ENCODE measurements at places on chromosomes 7 and 10.

GRCh38 chr7:16889851-16890415 is 8.2 kb upstream of the AGR3 start:
- DNase-seq: no peak

GRCh38 chr10:44016589-44017482 is 368.1 kb downstream of the CXCL12 start:
- no peak for DNase-seq

GRCh38 chr10:29328983-29329382 is 40.1 kb downstream of the LYZL1 start:
- DNase-seq: no peak

DNA sequence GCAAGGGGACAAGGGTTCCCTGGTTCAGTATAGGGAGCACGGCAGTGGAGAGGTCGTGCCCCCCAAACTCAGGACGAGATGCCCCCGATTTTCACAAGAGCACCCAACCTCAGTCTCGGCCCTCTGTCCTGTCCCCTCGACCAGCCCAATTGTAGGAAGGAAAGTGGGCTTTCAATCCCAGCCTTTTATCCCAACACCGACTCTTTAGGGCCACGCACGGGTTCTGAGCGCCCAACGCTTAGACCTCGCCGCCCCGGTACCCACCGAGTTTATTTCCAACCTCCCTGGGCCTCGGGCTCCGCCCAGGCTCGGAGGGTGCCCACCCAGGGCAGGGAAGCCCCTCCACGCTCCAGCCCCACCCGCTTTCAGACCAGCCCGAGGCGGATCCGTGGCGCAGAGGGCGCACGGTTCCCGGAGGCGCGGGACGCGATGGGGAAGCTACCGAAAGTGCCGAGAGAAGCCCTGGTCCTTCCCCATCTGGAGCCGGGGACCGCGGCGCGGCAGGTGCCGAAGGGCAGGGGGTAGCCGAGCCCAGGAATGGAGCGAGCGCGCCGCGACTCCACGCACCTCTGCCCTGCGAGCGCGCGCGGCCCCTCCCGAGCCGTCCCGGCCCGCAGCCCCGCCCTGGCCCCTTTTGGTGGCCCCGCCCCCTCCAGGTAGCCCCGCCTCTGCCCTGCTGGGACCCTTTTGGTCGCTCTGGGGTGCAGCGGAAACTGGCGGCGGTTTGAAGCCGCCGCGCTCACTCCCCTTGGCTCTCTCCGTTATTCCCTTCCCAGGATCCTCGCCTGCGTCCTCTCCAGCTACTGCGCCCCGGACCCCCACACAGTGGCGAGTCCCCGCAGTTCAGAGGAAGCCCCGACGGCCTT is 20.4 kb downstream of the GRID2IP start:
- DNase-seq: no peak

GRCh38 chr7:40536421-40536820 is 401.6 kb downstream of the SUGCT start:
- no peak for DNase-seq

DNA sequence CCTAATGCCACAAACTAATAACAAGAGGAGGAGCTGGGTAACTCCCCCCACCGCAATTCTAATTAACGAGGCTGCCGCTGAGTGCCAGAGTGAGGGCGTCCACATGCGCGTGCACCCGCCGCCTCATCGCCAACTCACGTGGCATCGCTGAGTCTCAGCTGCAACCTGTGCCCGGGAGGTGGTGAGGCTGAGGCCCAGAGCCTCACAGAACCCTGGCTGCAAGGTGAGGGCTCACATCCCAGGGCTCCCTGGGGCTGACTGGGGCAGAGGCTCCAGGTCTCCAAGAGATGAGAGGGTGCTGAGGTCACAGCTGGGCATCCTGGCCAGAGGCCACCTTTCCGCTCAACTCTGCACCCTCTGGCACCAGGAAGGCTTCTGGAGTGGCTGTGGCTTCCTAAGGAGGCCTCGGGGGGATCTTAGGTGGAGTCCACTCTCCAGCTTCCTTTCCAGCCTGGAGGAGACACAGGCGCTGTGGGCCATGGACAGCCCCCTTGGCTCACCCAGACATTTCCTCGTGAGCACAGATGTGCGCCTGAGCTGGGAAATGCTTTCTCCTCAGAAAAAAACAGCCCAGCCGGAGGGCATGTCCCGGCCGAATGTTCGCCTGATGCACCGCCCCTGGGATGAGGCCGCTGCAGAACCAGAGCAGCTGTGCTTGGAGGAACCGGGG is 242.6 kb downstream of the MAD1L1 start:
- DNase-seq: no peak

GRCh38 chr10:59830601-59831259 is 75.6 kb downstream of the CCDC6 start:
- peak; percentile 79 for DNase-seq

DNA sequence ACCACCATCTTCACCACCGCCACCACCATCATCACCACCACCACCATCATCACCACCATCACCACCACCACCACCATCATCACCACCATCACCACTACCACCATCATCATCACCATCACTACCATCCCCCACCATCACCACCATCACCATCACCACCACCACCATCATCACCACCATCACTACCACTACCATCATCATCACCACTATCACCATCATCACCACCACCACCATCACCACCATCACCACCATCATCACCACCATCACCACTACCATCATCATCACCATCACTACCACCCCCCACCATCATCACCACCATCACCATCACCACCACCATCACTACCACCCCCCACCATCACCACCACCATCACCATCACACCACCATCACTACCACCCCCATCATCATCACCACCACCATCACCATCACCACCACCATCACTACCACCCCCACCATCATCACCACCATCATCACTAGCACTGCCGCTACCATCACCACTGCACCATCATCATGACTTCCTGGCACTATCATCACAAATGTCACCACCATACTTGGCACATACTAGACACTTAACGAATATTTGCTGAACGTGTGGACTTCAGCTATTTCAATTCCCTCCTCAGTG is 25.3 kb upstream of the FZD8 start:
- DNase-seq: no peak

DNA sequence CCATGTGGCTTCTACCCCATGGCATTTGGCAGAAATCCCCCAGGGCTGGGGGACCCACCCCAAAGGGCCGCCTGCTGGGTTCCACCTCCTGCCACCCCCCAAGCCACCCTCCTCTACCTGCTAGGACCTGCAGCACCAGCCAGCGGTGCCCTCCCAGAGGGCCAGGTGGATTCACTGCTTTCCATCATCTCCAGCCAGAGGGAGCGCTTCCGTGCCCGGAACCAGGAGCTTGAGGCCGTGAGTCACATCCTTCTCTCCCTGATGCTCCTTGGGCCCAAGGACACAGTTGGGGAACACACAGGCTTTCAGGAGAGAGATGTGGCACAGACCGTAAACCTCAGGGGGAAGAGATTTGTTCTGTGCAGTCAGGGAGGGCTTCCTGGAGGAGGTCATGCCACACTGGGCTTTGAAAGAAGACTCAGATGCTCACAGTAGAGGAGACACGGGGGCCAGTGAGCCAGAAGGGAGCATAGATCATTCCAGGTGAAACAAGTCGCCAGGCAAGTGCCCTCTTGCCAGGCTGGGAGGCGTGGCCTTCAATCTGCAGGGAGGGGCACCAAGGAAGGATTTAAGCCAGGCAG is 11.5 kb upstream of the SH2B2 start:
- DNase-seq: no peak

- no peak for DNase-seq
Observed at GRCh38 chr7:2627258-2628129, 4.3 kb upstream of the TTYH3 start.

GRCh38 chr10:117217196-117217761 is 20.0 kb downstream of the KCNK18 start:
- DNase-seq: peak; percentile 48

GRCh38 chr7:39528849-39529248 is 37.4 kb upstream of the YAE1 start:
- DNase-seq: no peak

- no peak for DNase-seq
Observed at GRCh38 chr7:467856-468545, 51.6 kb downstream of the PDGFA start.

DNA sequence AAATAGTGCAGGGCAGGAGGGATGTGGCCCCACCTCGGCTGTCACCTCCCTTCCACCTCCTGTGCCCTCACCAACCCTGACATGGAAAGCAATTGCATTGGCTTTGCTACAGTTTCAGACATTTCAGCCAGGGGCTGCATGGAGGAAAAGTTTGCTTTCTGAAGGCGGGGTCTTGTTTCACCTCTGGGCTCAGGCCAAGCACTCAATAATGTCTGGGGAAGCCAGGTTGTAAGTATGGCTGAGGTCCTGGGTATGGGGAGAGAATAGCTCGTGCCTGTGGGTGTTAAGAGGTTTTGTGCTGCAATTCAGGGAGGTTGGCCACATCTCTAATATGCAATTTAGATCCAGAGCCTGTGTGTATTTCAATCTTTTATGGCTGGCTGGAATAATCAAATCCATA is 238.4 kb upstream of the MKI67 start:
- DNase-seq: no peak

- DNase-seq: no peak
Observed at GRCh38 chr7:30433082-30433481, 45.5 kb downstream of the NOD1 start.

DNA sequence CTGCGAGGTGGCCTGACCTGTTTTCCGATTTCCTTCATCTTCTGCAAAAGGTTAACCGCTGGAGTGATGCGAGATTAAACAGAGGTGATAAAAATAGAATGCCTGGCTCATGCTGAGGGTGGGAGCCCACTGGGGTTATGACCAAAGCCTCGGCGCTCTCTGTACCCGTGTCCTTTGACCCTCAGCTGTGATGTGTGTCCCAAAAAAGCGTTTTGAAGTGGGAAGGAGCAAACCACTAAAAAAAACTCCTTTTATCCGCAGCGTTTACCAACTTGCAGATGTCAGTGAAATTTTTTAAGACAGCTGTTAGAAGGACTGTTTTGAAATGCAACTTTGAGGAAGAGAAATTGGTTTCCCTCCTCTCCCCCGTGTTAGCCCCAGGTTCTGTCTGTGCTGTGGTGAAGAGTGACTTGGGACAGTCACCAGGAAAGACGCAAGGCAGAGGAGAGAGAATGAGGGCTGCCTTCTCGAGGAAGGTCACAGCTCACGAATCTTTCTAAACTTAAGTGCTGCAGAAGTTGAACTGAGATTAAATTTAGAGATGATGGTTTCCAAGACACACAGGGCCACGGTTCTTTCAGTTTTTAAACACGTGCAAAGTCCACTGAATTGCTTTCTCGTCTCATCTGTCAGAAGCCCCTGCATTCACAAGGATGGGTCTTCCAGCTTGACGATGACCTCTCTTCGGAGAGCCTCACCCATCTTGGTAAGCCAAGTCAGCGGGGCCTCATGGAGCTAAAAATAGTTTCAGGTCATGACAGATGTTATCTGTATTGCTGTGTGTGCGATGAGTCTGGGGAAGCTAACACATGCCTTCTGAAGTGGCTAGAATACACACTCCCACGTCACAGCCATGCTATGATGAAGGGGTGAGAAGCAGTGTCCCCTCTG is 27.6 kb downstream of the AMZ1 start:
- peak; percentile 26 for DNase-seq

- DNase-seq: no peak
Observed at GRCh38 chr7:90094030-90094429, 60.2 kb upstream of the STEAP1 start.

DNA sequence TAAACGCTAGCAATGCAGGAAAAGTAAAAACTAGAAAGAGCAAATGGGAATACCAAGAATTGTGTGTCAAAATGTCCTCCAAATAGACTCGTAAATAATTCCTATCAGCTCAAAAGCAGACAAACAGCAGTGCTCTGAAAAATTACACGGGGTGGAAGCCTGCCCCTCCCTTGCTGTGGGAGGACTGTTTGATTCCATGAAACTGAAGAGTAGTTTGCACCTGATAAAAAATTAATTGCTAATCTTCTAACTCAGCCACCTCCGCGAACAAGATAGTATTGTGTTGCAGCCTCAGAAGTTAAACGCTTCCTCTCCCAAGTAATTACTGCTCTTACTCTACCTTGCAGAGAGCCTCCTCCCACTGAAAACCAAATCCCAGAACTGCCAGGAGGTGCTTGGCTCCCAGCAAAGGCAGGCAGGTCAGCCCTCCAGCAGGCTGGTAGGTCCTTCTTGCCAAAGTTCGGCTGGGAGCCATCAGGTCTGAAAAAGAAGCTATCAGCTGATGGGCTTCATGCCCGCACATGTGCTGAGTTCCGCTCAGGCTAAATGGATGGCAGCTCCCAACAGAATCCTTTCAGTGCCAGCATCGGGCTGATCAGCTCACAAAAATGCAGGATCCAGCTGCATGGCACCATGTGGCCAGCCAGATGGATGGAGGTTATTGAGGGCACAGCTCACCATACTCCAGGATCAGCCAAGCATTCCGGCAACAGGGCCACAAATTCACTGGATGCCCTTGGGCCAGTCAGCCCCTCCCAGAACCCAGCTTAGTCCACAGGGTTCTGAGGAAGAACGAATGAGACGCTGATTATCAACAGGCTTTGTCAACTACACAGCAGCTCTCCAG is 37.1 kb downstream of the MAD1L1 start:
- DNase-seq: no peak

- DNase-seq: no peak
Observed at GRCh38 chr10:78065611-78066010, 31.9 kb downstream of the RPS24 start.

DNA sequence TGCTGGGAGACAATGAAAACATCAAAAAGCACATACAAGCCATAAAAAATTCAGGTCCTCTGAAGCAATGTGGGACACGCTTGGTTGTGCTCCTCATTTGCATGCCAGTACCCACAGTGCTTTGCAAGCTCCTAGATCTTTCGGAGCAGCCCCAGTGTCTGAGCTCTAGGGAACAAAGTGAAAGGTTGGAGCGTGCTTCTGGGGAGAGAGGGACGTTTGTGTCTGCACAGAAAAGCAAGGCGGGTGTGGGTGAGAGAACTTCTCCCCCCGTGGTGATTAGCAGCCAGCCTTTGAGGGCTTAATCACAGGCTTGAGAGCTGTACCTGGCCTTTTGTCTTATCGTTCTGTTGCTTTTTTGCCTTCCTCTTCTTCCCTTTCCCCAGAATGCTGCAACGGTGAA is 76.7 kb upstream of the HABP2 start:
- no peak for DNase-seq

DNA sequence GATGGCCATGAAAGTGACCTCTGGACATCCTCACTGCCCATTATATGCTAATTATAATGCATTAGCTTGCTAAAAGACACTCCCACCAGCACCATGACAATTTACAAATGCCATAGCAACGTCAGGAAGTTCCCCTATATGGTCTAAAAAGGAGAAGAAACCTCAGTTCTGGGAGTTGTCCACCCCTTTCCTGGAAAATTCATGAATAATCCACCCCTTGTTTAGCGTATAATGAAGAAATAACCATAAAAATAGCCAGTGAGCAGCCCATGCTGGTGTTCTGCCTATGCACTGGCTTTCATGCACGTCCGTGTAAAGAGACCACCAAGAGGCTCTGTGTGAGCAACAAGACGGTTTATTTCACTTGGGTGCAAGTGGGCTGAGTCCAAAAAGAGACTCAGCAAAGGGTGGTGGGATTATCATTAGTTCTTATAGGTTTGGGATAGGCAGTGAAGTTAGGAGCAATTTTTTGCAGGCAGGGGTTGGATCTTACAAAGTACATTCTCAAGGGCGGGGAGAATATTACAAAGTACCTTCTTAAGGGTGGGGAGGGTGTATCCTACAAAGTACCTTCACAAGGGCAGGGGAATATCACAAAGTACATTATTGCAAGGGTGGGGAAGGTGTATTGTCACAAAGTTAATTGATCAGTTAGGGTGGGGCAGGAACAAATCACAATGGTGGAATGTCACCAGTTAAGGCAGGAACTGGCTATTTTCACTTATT is 45.6 kb downstream of the LBX1 start:
- DNase-seq: no peak
